ENCODE measurements at places on chromosomes 5 and 9.

DNA sequence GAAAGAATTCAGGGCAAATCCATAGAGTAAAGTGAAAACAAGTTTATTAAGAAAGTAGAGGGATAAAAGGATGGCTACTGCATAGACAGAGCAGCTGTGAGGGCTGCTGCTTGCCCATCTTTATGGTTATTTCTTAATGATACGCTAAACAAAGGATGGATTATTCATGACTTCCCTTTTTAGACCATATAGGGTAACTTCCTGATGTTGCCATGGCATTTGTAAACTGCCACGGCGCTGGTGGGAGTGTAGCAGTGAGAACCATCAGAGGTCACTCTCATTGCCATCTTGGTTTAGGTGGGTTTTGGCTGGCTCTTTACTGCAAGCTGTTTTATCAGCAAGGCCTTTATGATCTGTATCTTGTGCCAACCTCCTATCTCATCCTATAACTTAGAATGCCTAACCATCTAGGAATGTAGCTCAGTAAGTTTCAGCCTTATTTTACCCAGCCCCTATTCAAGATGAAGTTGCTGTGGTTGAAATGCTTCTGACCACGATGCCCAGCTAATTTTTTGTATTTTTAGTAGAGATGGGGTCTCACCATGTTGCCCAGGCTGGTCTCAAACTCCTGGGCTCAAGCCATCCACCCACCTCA, 42.1 kb downstream of the RFK start:
- no peak for DNase-seq

- DNase-seq: peak; percentile 68
Observed at GRCh38 chr5:113608113-113608596, 94.7 kb downstream of the YTHDC2 start.

DNA sequence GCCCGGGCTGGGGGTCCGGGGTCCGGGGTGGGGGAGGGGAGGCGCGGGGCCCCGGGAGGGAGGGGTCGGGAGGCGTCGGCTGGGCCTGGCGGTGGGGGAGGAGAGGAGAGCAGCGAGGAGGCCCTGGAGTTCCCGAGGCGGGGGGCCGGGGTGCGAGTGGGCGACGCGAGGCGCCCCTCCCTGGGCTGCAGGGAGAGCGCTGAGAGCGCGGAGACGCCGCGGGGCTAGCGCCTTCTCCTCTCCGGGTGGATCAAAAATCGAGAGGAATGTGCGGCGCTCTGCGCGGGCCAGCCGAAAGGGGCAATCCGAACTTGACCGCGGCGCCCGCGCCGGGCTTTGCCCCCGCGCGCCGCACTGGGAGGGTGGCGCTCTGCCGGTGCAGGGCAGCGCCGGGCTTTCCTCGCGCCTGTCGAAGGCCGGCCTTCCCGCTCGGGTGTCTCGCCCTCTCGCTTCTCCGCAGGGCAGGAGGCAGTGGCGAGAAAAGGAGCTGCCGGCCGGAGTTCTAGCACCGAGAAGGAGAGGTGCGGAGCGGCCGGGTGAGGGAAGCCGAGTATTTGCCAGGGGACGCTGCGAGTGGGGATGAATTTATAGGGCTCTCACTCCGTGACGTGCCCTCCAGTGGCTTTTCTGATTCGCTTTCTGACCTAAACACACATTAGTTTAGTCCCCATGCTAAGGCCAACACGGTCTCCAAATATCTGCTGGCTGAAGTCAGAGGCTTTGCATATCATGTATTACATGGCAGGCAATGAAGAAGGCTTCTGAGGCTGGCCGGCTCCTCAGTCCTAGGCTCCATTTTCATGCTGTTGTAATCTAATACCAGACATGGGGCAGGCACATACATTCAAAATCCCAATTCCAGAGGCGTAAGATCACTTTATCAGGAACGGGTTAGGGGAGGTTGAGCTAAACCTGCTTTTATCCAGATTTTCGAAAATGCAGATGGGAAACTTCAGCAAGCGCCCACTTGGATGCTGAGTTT, 503 bp upstream of the GDNF start:
- DNase-seq: peak; percentile 78

- DNase-seq: no peak
Observed at GRCh38 chr5:56858777-56859442, 43.6 kb downstream of the MAP3K1 start.

GRCh38 chr5:58648846-58649245, 66.0 kb downstream of the RAB3C start:
- DNase-seq: no peak

- peak; percentile 67 for DNase-seq
Observed at GRCh38 chr5:150616024-150616470, 24.4 kb upstream of the SYNPO start.

GRCh38 chr5:142820447-142820846, 50.3 kb downstream of the ARHGAP26 start:
- no peak for DNase-seq

GRCh38 chr5:107104040-107104995, 566.4 kb downstream of the EFNA5 start:
- no peak for DNase-seq

DNA sequence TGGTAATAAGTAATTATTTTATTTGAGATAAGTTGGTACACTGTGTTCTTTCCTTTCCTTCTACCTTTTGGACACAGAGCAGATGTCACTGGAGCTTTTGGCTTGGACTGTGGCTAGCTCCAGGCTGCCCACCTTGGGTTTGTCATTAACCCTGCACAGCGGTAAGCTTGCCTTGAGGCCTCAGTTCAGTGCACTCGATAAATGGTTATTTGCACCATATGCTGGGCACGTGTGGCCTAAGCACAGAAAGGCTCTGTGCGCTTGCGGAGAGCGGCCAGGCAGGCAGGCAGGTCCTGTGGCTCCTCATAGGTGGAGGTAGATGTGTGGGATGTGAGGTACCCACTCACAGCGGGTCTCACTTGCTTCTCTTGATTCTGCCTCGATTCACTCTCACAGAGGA, 30.0 kb upstream of the TENT4A start:
- no peak for DNase-seq

DNA sequence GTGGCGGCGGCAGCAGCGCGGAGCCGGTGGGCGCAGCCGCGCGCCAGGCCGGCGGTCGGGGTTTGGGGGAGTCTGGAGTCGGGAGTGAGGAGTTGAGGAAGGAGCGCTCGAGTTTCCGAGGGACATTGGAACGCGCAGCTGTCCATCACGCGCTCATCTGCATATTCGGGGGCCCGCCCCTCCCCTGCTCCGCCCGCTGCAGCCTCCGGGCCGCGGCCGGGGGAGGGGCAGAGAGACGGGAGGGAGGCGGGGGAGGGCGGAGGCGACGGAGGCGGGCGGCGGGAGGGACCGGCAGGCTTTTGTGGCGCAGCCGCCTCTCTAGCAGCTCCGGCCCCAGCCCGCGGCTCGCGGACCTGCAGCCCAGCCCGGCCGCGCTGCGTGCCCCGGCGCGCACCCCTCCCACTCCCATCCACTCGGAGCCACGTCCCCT, at the start of gene IRX2:
Gene IRX2, minus strand, starts transcription at position 86 of the 430 bp plus-strand sequence. CDS start 264 bp downstream, outside the sequence.
- DNase-seq: peak; percentile 98

DNA sequence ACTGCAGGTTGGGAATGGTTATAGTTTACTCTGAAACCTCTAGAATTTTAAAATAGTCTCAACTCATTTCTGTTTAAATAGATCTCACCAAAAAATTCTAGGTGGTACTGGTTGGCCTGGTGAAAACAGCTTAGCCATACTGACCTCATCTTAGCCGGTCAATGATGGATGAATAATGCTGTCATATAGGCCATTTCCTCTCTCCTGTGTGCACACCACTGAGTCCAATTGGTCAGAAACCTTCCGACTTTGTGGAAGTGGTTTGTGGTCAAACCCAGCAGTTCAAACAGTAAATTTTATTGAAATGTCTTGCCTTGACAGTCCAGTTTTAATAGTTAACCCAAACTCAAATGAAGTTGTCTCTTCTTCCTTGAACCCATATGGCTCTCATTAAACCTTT, 98.6 kb downstream of the GIN1 start:
- no peak for DNase-seq

- no peak for DNase-seq
Observed at GRCh38 chr9:127336086-127336485, 60.9 kb upstream of the SLC2A8 start.

DNA sequence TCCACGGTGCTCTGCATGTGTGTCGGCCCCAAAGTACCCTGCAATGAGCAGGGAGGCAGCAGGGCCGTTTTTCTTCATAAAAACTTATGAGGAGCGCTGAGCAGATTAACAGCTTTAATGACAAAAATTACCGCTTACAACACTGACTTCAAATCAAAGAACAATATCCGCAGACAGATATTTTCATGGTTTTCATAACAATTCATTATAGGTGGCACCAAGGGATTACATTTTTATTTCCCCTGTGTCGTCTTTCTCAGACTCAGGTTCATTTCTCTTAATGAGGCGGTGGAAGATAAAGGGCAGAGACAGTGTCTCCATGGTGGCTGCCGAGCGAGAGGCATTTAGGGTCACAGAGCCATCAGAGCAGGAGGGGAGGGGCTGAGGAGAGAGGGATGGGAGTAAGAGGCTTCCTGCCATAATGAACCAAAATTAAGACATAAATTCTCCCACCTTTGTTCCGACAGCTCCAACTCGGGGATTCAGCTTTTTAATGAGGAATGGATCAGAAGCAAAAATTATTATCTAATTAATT, 240.7 kb upstream of the CLINT1 start:
- no peak for DNase-seq

DNA sequence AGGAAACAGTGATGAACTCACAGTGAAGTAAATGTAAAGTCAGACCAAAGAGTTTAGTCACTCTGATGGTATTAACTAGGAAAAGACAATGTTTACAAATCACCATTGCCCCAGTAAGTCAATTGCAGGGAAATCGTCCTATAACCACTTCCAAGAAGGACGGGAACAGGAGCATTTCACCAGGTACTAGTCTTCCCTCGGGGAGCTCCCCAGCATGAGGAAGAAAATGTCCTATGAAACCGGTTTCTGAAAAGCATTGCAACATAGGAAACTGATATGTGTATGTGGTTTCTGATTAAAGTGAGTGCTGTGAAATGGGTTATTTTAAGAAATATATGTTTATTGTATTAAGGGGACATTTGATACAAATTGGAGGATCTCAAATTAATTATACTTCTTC, 626.7 kb upstream of the ADAMTS16 start:
- DNase-seq: no peak
